CD4-positive, alpha-beta T cell treated with Interleukin-1 beta for 1 hour (primary cell): ENCODE measurements at places on chromosomes 1 and 21.
A peak's percentile ranks its signal among the peaks of the same experiment; 100 is the strongest.

GRCh38 chr1:214318356-214318755 lies 37.4 kb downstream of the SMYD2 start:
- DNase-seq: no peak

DNA sequence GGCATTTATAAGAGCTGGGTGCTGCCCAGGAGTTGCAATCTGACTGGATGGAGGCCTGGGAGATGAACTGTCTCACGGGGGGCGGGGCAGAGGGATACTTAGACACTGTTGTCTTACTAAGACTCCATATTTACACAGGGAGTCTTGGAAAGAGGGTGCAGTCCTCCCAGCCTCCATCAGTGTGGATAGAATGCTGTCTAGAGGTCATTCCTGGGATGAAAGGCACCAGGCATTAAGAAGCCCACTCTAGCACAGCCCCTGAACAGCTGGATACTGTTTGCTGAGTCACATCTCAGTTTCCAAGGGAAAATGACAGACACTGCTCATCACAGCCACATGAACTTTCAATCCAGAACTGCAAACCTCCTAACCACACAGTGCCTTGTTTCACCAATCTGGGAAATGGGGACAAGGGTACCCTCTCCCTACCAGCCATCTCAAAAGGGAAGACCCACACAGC lies 43.3 kb downstream of the SSBP3 start:
- DNase-seq: no peak

DNA sequence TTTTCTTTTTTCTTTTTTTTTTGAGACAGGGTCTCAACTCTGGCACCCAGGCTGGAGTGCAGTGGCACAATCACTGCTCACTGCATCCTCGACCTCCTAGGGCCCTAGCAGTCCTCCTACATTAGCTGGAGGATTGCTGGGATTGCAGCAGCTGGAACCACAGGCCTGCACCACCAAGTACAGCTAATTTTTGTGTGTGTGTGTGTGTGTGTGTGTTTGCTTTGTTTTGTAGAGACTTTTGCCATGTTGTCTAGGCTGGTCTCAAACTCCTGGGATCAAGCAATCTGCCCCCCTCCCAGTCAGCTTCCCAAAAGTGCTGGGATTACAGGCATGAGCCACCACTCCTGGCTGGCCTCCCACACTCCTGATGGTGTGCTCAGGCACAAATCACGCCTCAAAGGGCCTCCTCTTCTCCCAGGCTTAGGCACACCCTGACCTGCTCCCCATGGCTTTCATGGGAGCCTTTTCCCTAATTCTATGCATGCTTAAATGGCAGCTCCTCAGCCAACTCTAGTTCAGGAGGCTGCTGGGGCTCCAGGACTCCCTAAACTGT lies 9.4 kb downstream of the FAM229A start:
- no peak for DNase-seq

DNA sequence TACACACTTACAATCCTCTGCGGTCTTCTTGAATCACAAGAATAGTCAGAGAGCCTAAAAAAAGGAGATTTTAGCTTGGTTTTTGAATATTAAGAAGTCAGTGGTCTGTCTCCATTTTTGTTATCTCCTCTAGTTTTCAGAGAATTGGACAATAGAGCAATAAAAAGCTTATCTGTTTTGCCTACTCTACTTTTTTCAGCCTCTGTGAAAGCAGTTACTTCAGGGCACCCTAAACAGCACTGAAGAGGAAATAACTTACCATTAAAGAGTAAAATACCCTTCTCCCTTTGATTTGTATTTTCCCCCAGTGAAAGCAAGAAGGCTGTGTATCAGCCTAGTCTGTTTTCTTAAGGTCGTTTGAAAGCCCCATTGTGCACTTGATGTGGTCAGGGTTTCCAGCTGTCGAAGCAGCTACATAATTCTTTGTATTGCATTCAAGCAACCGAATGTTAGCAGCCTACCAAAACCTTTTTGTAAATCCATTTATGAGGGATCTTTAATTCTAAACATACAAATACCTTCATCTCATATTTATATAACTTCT lies 1.0 kb downstream of the NTMT2 start:
- no peak for DNase-seq

DNA sequence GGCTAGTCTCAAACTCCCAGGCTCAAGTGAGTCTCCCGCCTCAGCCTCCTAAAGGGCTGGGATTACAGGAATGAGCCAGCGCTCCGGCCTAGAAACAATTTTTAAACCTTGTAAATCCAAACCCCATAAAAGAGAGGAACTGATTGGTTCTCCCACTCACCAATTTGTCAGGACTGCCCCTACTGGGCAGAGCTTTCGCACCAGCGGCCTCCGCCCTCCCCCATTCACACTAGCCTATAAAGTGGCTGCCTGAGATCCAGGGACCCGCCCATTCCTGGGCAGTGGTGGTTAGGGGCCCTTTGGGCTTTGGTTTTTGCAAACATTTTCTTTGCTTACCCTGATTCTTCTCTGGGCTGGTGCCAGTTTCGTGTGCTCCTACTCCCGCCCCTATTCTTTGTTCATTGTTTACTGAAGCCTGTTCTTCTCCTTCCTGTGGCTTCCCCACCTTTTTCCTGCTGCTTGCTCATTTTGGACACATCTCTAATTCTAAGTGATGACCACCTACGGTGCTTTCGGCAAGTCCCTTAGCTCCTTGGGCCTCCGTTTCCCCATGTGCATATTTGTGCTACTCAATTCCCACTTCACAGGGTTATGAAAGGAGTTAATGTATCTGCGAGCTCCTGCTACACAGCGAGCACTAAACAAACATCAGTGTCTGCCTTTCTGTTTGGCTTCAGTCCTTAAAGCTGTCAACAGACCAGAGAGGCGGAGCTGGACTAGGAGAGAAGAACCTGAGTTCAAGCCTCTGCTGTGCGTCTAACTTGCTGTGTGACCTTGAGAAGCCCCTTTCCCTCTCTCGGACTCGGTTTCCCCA lies 39.8 kb upstream of the CLIC4 start:
- peak; percentile 61 for DNase-seq
